WTC11 (cell line): ENCODE measurements at places on chromosomes 3 and 15.

- no peak for DNase-seq
Observed at GRCh38 chr3:127768346-127769008, 53.8 kb downstream of the MGLL start.

DNA sequence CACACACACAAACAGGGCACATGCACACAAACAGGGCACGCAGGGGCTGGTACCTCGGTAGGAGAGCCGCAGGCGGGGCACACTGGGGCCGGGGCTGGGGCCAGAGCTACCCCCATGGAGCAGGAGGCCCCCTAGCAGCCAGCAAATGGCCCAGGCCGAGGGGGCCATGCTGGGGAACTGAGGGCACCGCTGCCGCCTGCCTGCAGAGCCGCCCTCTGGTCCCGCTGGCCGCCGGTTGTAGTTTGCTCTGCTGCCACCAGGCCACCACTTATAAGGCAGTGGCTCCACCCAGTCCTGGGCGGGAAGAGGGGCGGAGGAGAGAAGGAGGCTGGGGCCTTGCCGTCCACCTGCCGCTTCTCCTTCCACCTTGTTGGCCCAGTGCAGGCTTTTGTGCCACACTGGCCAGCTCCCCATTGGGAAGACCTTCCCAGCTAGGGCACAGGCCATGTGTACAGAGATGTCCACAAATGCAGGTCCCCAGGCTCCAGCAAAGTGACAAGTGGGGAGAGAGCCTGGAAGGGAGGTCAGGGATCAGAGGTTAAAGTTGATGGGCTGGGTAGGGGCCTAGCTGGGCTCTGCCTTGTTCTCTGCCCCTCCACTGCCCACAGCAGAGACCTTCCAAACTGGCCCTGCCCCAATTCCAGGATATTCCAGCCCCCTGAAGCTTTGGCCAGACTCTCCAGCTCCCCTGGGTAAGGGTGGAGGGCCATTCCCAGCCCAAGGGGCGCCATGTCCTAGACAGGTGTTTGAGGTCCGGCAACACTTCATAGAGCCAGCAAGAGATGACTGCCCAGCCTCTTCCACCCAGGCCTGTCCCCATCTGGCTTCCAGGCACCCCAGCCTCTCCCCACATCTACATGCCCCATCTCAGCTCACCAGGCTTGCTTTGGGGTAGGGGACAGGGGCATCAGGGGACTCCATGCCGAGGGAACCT lies at the start of gene SEMA3G:
Gene SEMA3G, minus strand, starts transcription at position 244 of the 934 bp plus-strand sequence. Its CDS starts 76 bp downstream, at position 168.
- peak; percentile 83 for DNase-seq

DNA sequence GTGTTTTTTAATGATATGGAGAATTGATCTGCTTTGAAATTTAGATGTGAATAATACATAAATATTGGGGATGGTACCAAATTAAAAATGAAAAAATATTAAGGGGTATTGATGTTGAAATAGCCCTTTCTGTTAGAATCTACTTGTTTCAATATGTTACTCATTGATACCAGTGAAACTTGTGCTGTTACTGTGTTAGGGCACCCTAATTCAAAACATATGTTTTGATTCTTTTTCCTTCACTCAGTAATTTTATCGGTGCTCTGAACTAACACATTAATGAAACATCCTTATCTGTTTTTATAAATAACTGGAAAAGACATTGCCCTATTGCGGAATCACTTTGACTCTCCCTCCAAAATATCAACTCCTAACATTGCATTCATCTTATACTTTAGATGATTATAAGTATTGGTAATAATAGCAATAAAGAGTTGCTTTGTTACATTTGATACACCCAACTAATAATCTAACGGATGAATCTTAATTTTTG lies 52.0 kb upstream of the CCNB2 start:
- no peak for DNase-seq

- DNase-seq: no peak
Observed at GRCh38 chr15:50676799-50677483, 9.7 kb downstream of the TRPM7 start.

- no peak for DNase-seq
Observed at GRCh38 chr3:102265720-102266119, 169.1 kb upstream of the ZPLD1 start.

GRCh38 chr15:73109765-73110164 lies 57.5 kb downstream of the NEO1 start:
- DNase-seq: no peak

- no peak for DNase-seq
Observed at GRCh38 chr3:72974956-72975355, 21.7 kb upstream of the PPP4R2 start.

- DNase-seq: no peak
Observed at GRCh38 chr3:42495393-42495792, 7.0 kb upstream of the VIPR1 start.

DNA sequence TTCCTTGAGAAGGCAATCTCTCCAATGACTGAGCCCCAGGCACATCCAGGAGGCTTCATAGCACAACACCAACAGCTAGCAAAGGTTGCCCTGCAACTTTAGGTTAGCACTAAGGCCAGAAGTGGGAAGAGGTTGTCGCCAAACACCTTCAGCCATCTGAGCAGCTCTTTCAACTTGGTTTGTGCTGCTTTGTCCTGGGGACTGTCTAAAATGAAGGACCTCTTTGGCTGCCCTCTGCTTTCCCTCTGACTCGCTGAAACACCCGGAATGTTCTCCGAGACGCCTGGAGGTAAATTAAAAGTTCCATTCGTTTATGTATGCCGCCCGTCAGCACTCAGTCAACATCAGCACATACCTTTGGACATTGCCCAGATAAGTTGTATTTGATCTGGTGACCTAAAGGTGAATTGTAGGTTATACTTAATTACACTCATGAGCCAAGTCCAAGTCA lies 121.2 kb upstream of the NR2F2 start:
- no peak for DNase-seq

DNA sequence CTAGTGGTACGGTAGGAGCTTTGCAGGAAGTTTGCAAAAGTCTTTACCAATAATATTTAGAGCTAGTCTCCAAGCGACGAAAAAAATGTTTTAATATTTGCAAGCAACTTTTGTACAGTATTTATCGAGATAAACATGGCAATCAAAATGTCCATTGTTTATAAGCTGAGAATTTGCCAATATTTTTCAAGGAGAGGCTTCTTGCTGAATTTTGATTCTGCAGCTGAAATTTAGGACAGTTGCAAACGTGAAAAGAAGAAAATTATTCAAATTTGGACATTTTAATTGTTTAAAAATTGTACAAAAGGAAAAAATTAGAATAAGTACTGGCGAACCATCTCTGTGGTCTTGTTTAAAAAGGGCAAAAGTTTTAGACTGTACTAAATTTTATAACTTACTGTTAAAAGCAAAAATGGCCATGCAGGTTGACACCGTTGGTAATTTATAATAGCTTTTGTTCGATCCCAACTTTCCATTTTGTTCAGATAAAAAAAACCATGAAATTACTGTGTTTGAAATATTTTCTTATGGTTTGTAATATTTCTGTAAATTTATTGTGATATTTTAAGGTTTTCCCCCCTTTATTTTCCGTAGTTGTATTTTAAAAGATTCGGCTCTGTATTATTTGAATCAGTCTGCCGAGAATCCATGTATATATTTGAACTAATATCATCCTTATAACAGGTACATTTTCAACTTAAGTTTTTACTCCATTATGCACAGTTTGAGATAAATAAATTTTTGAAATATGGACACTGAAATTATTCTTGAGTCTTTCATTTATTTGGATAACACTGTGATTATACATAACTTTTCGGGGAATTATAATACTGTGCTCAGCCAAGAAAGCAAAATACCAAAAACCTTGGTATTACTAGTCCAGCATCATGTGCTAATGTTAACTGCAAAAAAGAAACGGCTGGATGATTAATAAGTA lies 2.2 kb downstream of the SOX2 start:
- no peak for DNase-seq

GRCh38 chr15:40737048-40737447 lies 18.0 kb downstream of the RMDN3 start:
- DNase-seq: no peak

DNA sequence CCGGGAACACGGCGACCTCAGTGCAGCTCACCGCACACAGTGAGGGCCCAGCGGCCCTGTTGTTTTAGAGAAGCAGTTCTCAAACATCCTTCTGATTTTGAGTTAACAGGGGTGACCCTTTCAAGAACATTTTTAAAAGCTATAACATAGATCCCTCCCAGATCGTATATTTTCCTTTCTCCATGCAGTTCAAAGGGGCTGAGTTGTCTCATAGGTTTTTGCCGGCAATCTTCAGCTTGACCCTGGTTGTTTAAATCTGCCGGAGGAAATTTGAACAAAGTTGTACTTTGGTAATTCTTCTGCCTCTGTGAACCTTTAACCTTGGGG lies 14.3 kb downstream of the EEFSEC start:
- DNase-seq: no peak

GRCh38 chr15:65535192-65535591 lies 4.9 kb downstream of the HACD3 start:
- no peak for DNase-seq

GRCh38 chr15:96243701-96244100 lies 86.8 kb upstream of the NR2F2 start:
- DNase-seq: no peak

- DNase-seq: no peak
Observed at GRCh38 chr15:56724232-56724631, 9.1 kb downstream of the ZNF280D start.

GRCh38 chr3:135487261-135487660 lies 478.3 kb upstream of the PPP2R3A start:
- no peak for DNase-seq

GRCh38 chr3:142915636-142916035 lies 26.8 kb upstream of the PCOLCE2 start:
- DNase-seq: no peak

DNA sequence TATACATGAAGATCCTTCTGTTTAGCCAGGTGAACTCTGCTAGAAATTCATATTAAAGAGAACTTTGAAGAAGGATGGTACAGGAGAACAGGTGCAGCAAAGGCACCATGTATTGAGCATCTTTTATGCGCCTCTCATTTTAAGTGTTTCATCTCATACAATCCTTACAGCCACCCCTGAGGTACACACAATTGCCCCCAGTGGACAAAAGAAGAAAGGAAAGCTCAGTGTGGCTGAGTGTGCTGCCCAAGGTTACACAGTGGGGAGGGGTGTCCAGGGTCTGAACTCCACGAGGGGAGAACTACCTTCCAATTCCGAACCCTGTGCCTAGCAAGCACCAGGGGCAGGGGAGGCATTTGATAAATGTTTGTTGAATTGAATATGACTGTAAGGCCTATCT lies 98.6 kb downstream of the MECOM start:
- no peak for DNase-seq

GRCh38 chr3:123728014-123728413 lies 143.2 kb upstream of the HACD2 start:
- no peak for DNase-seq

- no peak for DNase-seq
Observed at GRCh38 chr15:101056366-101057334, 137.5 kb downstream of the LRRK1 start.

- no peak for DNase-seq
Observed at GRCh38 chr3:125058959-125059358, 3.2 kb upstream of the HEG1 start.

DNA sequence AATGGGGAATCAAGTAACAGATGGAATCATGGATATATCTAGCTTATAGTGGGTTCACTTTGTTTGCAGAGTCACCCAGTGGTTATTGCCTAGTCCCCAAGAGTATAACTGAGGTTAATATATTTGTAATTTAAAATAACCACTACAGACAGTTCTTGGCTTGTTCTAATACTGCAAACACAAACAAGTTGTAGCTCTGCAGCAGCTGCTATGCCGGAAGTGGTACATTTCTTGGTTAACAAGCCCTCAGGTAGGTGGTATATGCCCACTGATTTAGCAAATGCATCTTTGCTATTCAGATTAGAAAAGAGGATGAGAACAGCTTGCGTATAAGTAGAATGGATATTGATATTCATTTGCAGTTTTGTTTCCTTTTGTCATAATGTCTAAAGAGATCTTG lies 984.2 kb downstream of the SQOR start:
- no peak for DNase-seq

DNA sequence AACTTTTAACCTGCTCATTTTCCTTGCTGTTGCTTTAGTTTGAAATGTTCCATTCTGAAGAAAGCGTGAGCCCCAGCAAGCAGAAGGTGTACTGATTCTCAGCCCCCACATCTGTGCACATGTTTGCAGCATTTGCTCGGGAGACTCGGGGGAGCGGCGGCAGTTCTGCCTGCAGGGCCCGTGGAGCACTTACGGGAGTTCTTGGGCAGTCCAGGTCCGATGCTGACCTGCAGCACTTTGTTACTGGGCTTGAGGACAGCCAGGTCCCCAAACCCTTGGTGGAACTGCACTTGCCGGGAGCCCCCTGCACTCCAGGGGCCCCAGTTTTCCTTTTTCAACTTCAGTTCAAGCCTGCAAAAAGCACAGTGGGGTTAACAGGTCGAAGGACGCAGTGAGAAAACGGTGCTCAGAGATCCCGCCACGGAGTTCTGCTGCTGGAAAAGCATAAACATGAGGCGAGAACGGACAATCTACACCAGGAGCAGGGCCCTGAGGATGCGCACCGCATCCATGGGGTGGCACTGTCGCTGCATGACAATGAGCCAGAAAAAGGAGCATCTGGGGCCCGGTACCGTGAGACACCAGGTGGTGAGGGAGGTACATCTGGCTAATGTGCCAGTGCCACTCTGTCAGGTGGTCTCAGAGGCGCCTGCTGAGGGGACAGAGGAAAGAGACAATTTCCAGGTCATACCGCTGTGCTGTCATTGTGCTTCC lies 45.6 kb upstream of the LDHAL6B start:
- peak; percentile 74 for DNase-seq

- no peak for DNase-seq
Observed at GRCh38 chr3:146544929-146545528, 622 bp upstream of the PLSCR1 start.

DNA sequence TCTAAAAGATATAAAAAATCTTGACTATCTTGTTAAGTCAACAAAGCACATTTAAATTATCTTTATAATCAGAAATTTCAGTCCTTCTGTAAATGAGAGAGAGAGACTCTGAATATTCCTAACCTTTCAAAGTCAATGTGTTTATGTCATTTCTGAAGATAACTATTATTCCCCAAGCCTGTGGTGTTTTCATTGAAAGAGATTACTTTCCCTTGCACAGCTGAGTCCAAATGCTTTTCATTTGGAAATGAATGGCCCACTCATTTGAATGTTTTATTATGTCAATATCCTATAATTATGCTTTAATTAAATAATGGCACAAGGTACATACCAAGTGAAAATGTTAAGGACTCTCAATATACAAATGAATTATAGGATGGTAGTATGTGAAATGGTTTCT lies 680.0 kb upstream of the DPPA4 start:
- DNase-seq: no peak

DNA sequence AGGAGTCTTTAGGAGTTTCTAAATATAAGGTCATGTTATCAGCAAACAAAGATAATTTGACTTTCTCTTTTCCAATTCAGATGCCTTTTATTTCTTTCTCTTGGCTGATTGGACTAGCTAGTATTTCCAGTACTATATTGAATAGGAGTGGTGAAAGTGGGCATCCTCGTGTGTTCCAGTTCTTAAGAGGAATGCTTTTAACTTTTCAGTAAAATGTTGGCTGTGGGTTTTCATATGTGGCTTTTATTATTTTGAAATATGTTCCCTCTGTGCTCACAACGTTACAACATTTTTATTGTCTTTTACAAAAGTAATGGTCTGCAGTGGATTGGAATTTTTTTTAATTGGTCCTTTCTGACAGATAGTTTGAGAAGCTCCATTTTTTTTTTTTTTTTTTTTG lies 8.2 kb upstream of the ZNF280D start:
- DNase-seq: no peak
